ENCODE measurements at places on chromosomes 1 and 21.

- no peak for DNase-seq
These were observed 24.8 kb upstream of the SELENON start for GRCh38 chr1:25774921-25775771.

DNA sequence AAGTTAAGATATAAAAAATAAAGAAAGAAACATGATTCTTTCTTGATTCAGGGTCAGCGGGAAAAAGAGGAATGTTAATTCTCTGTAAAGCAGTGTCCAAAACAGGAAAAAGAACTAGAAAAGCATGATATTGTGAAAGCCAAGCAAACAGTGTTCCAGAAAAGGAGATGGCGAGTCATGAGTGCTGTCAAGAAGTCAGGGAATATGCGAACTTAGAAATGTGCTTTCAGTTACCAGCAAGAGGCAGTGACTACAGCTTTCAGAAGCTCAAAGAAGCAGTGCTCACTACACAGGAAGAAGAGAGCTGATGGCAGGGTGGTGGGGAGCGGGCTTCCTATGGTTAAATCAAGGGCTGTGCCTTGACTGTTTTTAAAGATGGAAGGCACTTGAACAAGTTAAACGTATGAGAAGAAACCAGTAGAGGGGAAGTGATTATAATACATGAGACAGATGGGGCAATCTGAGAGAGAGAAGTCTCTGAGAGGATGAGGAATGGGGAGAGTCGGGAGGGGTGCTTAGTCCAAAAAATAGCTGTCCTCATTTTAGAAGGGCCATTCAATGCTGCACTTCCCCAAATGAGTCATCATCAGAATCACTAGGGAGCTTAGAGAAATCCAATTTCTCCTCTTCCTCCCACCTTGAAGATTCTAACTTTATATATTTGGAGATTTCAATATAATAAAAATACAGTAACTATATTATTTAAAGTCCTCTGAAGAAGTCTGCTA lies 90.4 kb downstream of the KCNK1 start:
- DNase-seq: no peak

- DNase-seq: peak; percentile 15
These were observed 543.6 kb upstream of the B3GALT2 start for GRCh38 chr1:193730017-193730416.

DNA sequence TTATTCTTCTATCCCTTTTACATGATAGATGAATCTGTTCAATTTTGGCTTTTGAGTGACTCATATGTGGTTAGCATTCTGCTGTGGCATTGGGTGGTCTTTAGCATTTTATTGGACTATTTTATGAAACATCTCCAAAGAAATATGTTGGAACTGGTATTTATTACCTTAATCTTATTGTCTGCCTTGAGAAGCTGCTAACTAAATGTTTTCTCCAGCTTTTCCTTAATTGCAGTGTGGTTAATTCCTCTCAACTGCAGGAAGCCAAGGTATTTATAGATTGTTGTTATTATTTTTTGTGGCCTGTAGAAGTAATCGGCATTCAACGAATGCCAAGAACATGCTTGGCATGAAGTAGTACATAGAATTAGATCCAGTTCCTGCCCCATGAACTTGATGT lies 64.1 kb downstream of the NOS1AP start:
- peak; percentile 53 for DNase-seq

DNA sequence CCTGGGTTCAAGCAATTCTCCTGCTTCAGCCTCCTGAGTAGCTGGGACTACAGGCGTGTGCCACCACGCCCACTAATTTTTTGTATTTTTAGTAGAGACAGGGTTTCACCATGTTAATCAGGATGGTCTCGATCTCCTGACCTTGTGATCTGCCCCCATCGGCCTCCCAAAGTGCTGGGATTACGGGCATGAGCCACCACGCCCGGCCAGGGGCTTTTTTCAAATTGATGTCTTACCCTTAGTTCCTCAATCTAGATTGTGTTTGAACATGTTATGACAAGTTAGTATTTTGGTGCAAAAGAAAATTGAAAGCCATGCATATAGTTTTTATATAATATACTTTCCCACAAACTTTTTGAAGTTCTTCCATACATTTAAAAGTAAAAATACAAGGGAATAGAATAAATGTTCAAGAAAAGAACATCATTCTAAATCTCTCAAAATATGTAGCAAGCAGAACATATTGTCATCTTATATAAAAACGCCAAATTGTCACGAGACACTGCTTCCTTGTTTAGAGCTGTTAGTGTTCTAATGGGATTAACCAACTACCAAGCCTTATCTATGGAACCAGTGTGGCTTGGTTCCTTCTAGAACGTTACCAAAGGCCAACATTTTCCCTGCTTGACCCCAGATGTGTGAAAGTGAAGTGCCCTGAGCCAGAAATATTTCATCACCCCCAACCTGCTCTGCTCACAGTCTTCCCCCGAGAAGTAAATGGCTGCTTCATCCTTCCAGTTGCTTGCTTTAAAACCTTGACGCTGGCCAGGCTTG lies 9.5 kb upstream of the PLEKHM2 start:
- no peak for DNase-seq

GRCh38 chr1:109906160-109906838 lies 4.3 kb upstream of the CSF1 start:
- DNase-seq: no peak

DNA sequence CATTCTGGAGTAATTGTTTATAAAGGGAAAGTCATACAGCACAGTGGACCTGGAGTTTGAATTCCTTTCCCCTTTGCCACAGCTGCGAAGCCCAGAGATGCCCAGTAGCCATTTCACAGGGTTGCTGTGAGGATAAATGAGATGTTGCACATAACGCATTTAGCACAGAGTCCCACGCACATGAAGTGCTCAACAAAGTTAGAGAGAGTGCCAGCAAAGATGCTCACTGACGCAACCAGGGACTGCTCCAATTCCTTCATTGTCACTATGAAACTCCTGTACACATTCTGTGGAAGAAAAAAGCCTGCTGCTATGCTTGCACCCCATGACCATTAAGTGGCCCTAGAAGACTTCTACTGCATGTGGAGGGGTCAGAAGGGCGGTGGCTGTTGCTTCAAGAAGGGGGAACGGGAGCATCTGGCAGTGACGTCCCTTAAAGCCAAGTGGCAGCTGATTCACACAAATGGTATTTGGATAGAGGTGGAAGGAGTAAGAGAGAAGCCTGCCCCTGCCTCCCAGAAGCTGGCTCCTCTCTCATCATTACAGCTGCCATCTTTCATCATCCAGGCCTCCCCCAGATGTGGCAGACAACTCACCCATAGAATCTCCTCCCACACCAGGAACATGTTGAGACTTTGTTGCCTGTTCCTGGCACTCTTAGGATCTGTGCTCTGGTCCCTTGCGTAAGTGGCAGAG lies 26.5 kb upstream of the VAV3 start:
- peak; percentile 37 for DNase-seq

GRCh38 chr1:63173161-63173560 lies 149.2 kb upstream of the FOXD3 start:
- DNase-seq: no peak

GRCh38 chr1:168553680-168554553 lies 10.1 kb upstream of the XCL2 start:
- no peak for DNase-seq

GRCh38 chr1:200437088-200437487 lies 27.3 kb upstream of the ZNF281 start:
- no peak for DNase-seq
